D341Med (cell line): ENCODE measurements at places on chromosomes 3 and 15.

- DNase-seq, result no peak
These were observed 94.4 kb downstream of the SLCO3A1 start for GRCh38 chr15:91947683-91948608.

- no peak for DNase-seq
These were observed 207.8 kb downstream of the THSD4 start for GRCh38 chr15:71323082-71323481.

- DNase-seq, result no peak
These were observed 178.6 kb upstream of the TRIM42 start for GRCh38 chr3:140499114-140499757.

GRCh38 chr15:97410897-97411575, 549.5 kb upstream of the ARRDC4 start:
- DNase-seq, result no peak

GRCh38 chr3:52784931-52785590, 7.7 kb downstream of the ITIH1 start:
- DNase-seq, result no peak

DNA sequence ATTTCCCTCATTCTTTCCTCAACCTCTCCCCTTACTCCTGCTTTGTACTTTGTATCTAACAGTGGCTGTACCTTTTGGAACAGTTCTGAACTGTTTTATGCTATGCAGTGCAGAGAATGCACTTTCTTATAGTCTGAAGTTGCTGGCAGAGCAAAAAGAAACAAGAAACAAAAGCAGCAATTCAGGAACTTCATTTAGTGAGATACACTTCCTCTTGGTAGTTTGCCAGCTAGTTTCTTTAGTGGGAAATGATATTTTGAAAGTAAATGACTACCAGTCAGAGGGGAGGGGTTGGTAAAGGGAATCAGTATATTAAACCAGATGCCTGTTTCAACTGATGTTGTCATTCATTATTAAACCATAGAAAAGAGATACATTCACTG, 55.0 kb upstream of the CHD2 start:
- no peak for DNase-seq
